ENCODE measurements at places on chromosomes 3 and 15.

DNA sequence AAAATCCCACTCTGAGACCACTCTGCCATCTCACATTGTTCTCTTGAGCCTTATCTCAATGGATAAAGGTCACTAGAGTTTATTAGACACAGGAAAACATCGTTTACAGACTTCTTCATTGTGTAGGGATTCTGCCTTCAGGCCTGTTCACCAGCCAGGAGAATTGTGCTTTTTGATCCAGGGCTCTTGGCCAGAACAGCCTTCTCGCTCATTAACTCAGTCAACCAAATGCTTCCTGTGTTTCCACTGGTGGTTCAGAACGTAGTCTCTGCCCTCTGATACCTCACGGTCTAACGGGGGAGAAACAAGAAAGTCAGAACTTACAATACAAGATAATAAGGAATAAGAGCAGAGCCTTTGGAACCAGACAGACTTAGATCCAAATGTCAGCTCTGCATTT, 54.2 kb upstream of the TSEN2 start:
- no peak for DNase-seq

DNA sequence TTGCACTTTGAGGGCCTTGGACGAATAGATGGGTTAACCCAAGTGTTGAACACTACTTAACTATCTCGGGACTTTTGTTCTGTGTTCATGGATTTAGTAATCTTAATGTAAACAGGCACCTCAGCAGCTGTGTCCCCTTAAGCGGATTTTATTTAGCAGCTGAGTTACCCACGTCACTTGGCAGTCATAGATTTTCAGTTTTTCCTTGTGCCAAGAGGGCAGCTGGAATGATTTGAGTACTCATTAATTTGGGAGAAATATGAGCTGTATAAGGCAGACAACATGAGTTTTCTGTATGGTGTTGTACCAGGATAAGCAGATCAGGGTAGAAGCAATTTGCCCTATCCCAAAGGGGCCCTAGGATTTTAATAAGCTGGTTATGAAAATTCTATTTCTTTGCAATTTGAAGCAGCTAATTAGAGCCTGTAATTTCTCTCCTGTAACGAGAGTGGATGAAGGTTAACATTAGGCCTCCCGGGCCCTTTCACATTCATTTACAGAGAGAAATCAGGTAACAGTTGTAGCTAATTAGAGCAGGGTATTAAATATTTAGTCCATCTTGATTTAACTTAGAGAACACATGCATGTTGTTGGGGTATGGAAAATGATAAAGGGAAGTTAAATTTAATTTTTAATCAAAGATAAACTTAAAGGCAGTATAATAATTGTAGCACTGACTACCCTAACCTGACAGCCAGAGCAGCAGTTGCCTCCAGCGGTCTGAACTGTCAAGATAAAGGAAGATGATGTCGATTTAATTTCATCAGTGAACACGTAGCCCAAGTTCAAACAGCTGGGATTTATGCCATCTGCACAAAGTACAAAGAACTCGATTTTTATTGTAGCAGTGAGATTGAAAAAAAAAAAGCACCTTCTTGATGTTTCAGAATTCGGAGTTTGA, 194.5 kb downstream of the LRTM1 start:
- DNase-seq: no peak

DNA sequence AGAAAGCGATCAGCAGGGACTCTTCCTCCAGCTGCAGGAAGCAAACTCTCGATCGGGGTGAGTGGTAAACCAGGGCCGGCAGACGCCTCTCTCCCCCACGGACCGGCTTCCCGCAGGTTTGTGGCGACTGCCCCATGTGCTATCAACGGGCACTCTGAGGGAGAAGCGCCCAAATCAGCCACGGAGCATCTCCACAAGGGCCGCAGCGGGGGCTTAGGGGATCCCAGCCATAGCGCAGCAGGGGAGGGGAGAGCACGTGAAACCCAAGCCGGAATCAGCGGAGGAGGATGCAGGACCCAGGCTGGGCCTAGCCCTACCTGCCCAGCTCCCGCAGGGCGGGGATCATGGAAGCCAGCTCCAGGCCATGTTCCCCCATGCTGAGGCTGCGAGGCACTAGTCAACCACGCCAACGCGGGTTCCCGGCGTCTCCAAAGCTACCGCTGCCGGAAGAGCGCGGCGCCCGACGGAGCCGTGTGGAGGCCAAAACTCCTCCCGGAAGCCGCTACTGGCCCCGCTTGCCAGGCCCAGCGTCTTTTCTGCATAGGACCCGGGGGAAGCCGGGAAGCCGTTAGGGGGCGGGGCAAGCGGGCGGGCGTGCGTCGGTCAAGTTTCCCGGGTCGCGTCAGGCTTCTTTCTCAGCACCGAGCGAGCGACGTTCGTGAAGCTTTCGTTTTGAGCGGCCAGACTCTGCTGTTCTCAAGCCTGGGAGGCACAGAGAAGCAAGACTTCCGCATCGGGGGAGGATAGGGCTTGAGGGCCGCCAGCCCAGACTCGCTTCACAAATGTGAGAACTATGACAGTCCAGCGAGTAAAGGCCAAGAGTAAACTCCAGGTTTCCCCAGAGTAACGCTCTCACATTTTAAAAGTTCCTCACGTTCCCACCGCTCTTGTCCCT, at the start of gene ATR:
ATR (minus strand) TSS at position 405 of the 895 bp plus-strand sequence; CDS start at position 376, 29 bp downstream.
- DNase-seq: peak; percentile 96

DNA sequence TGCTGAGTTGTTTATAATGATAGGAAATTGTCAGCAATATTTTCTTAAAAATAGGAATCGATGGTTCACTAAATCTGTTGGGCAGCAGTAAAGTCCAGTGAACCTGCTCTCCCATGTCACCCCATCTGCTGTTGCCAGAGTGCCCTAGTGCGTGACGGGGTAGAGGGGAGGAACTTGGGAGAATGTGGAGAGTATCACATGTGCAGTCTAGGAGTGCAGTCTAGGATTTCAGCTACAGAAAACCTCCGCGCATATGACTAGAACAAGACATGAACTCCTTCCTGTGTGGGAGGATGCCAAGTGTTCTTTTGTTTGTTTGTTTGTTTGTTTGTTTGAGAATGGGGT, 74.6 kb upstream of the ACAD9 start:
- DNase-seq: no peak

DNA sequence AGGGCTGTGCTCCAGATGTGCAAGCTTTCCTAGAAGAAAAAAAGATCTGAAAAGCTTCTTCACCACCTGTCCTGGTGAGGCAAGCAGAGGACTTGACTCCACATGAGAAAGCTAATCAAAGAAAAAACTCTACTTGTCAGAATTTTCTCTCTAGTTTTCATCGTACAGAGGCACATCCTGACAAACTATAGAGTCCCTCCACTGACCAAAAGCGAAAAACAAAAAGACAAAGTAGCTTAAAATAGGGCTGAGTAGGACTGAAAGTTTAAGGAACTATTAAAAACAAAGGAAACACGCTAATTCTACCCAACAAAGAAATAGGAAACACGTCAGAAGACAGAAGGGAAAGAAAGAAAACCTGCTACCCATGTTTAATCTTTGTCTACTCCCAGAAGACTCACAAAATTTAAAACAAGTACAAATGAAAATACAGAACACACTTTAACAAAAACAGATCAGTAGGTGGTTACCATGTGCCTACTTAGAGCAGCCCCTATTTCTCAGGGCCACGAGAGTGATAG, 26.5 kb downstream of the NANOGP8 start:
- DNase-seq: no peak

GRCh38 chr3:113218681-113219045, 7.3 kb downstream of the BOC start:
- no peak for DNase-seq

DNA sequence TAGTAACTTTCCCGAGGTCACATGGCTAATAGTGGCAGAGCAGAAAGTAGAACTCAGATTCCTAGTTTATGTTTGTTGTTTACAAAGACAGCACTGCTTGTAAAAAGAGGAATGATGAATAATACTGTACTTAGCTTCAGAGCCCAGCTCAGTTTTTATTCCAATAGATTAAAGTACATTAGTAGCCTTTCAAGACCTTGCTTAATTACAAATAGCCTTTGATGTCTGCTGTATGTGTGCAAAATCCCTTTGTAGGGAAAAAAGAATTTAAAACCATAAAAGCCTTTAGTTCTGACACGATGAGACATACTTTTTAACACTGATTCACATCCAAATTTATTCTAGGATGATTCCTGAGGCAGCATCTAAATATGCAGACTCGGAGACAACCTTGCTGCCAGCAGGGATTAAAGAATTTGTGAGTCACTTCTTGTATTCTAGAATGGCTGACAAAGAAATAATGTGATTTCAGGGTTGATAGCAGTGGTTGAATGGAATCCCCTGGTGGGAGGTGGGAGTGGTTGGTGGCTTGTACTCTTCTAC, 324.2 kb upstream of the TGFBR2 start:
- DNase-seq: no peak

DNA sequence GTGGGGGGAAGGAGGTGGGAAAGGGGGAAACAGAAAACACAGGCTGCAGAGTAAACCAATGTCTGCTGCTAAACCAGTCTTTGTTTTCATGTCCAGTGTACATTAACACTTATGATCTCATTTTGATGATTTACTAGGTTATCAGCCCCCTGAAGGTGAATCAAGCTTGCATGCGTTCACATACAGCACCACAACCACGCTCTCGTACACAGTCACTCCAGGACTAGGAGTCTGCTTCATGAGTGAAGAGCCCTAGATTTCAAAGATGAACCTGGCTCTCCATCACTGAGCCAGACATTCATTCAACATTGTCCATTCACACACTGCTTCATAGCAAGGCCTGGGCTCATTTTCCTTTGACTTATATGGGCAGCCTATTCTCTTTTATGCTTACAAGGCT, 51.7 kb upstream of the TRIM59 start:
- DNase-seq: no peak

DNA sequence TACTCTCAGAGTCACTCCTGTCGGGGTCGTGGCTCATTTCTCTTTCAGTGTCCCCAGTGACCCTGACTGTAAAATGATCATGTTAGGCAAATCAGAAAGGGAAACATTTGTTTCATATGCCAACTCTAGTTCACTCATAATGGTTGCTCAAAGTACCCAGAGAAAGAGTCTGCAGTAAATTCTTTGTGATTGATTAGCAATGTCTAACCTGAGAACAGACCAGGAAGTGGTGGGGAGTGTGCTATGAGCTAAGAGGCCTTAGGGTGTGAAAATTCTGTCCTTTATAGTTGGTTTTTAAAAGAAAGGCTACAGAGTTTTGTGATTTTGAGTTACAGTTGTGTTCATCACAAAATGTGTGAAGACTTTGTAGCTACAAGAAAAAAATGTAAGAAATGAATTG, 108.9 kb downstream of the EDEM1 start:
- DNase-seq: no peak

- no peak for DNase-seq
These were observed 179.4 kb downstream of the CD47 start for GRCh38 chr3:107911337-107912000.
